ENCODE measurements at places on chromosomes 16 and 17.

- no peak overlapping the region for H3K27ac ChIP-seq
- H3K36me3 ChIP-seq = peaks cover 71% of the 10 kb centered on the region
- no peak overlapping the region for H3K4me3 ChIP-seq
- no peak for DNase-seq
Measured at GRCh38 chr16:50365791-50366575, 2.8 kb downstream of the BRD7 start.

DNA sequence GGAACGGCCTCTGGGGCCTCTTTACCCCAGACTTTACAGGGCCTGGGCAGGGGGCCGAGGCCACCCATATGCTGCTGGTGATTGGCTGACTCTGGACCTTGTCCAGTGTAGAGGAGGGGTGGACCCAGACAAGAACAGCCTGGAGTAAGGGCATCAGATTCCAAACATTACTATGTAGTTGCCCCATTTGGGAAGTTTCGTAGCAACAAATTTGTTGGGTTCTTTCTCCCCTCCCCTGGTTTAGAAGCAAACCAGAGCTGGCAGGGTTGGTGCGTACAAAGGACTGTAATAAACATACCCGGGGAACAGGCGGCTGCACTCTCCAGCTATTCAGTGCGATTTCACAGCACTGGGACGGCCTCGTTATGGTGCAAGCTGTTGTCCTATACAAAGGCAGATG lies 145.5 kb downstream of the NTN1 start:
- H3K27me3 ChIP-seq = no peaks in the 10 kb centered on the region
- no peak overlapping the region for H3K27ac ChIP-seq
- no peaks in the 10 kb centered on the region for H3K36me3 ChIP-seq
- no peak for DNase-seq
- H3K4me1 ChIP-seq = peaks cover 23% of the 10 kb centered on the region
- H3K4me3 ChIP-seq = no peak overlapping the region

DNA sequence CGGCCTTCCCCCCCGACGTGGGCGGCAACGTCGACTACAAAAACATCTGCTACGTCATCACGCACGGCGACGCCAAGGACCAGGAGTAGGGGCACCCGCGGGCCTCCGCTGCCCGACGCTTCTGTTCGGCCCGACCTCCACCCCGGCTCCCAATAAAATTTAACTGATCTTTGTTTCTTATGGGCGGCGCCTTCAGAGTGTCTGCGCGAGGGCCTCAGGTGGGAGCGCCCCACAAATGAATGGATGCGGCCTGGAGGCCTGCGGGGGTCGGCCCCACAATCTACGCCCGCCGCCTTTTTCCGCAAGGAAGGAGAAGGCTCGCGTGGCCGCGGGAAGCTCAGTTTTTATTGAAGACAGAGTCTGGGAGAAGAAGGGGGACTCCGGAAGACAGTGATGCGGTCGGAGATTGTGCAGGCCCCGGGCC lies 3.2 kb downstream of the MYL11 start:
- H3K27ac ChIP-seq = peak overlapping the region; percentile 99
- 0 out of 2 replicates have a peak, but pooled peaks cover 6% of the 10 kb centered on the region for H3K36me3 ChIP-seq
- peak overlapping the region; percentile 60 for H3K4me3 ChIP-seq
- DNase-seq = peak; percentile 95
- peaks cover 22% of the 10 kb centered on the region for H3K4me1 ChIP-seq

GRCh38 chr16:59975953-59976352 lies 1241.8 kb upstream of the GOT2 start:
- H3K36me3 ChIP-seq = no peaks in the 10 kb centered on the region
- no peak for DNase-seq
- H3K4me1 ChIP-seq = no peaks in the 10 kb centered on the region
- no peak overlapping the region for H3K27ac ChIP-seq
- H3K4me3 ChIP-seq = no peak overlapping the region
- no peaks in the 10 kb centered on the region for H3K27me3 ChIP-seq

GRCh38 chr16:2719328-2720063 lies 528 bp downstream of the PRSS27 start:
- DNase-seq = no peak
- H3K27me3 ChIP-seq = peaks cover 14% of the 10 kb centered on the region
- peaks cover 19% of the 10 kb centered on the region for H3K4me1 ChIP-seq
- no peak overlapping the region for H3K27ac ChIP-seq
- H3K4me3 ChIP-seq = no peak overlapping the region
